ENCODE measurements at places on chromosomes 3 and 15. TPM values are rescaled to one million over a fixed set of nuclear protein-coding genes. Genes with fewer than 3 reads are reported as not detected.

DNA sequence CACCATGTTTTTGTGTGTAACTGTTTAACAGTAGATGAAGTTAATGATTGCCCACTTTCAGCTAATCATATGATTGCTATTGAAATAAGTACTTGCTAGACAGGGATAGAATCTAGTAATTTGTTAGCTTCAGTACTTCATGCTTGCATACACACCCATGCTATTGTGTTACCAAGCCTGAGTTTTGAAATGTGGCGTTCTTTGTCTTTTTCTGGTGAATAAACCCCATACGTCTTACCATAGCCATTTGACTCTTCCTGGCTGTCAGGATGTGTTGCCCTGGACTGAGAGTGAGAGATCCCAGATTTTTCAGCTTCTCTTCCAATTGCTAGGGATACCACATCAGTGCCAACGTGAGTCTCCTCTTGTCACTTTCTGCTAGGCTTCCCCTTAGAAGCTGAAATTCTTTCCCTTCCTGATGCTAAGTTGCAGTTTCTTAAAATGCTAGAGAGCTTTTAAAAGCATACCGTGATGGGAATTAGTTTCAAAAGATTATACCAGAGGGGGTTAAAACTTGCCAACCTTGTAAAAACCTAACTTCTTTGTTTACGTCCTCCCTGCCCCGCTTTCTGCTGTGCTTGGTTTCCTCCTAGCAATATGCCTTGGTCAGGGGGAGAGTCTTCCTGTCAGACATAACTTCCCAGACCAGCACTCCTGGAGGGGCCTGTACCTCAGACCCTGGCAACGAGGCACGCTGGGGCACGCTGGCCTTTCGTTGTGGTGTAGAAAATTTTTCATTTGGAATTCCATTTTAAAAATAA, 62.9 kb upstream of the ULK4 start:
- H3K4me1 ChIP-seq = peaks cover 27% of the 10 kb centered on the region
- H3K27ac ChIP-seq = peak overlapping the region; percentile 80
- no peak overlapping the region for H3K4me3 ChIP-seq
- H3K36me3 ChIP-seq = no peaks in the 10 kb centered on the region
- no peak for DNase-seq

- H3K27me3 ChIP-seq = no peaks in the 10 kb centered on the region
- no peak overlapping the region for H3K27ac ChIP-seq
- H3K36me3 ChIP-seq = no peaks in the 10 kb centered on the region
- peaks cover 43% of the 10 kb centered on the region for H3K4me1 ChIP-seq
- no peak for DNase-seq
Measured at GRCh38 chr3:32321095-32321790, 70.4 kb upstream of the CMTM7 start.

- DNase-seq = no peak
- no peaks in the 10 kb centered on the region for H3K27me3 ChIP-seq
- no peaks in the 10 kb centered on the region for H3K4me1 ChIP-seq
- H3K27ac ChIP-seq = no peak overlapping the region
Measured at GRCh38 chr3:10281951-10282350, 10.8 kb downstream of the GHRL start.

- no peaks in the 10 kb centered on the region for H3K27me3 ChIP-seq
- H3K36me3 ChIP-seq = no peaks in the 10 kb centered on the region
- no peaks in the 10 kb centered on the region for H3K4me1 ChIP-seq
- no peak overlapping the region for H3K4me3 ChIP-seq
- no peak overlapping the region for H3K27ac ChIP-seq
Measured at GRCh38 chr3:131427226-131427625, 45.7 kb downstream of the NUDT16 start.

DNA sequence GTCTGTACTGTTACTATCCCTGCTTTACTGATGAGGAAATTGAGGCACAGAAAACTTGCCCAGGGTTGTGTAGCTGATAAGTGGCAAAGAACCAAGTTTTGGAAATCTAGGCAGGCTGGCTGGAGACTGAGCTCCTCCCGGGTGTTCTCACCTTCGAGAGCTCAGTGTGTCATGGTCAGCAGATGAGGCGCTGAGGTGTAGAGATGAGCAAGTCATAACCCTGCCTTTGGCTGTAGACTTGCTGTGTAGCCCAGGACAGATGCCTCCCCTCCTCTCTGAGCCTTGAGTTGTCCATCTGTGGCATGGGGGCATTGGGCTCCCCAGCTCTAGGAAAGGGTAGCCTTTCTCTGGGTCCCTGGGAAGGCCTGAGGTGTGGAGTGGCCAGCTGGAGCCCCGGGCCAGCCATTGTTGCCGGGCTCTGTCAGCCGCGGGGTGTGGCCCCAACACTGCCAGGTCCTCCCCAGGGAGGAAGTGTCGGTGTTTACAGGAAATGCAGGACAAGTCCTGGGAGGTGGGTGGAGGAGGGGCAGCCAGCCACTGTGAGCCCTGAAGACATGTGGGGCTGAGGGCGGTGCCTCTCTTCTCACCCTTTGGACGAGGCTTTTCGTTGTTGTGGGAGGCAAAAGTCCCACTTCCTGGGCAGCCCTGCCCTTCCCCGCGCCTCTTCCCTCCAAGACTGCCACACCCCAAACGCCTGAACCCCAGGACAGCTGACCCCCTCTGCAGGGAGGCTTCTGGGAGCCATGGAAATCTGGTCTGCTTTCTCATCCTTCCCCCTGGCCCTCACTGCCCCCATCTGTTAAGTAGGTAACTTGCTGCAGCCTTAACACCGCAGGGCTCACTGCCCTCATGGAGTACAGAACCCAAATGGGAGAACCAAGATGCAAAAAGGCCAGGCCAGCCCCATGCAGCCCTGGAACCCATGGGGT, 29.1 kb downstream of the FGD5 start:
- no peaks in the 10 kb centered on the region for H3K36me3 ChIP-seq
- H3K4me3 ChIP-seq = no peak overlapping the region
- H3K4me1 ChIP-seq = peaks cover 18% of the 10 kb centered on the region

The TMC3 gene
- total RNA-seq = under 0.01 TPM

DNA sequence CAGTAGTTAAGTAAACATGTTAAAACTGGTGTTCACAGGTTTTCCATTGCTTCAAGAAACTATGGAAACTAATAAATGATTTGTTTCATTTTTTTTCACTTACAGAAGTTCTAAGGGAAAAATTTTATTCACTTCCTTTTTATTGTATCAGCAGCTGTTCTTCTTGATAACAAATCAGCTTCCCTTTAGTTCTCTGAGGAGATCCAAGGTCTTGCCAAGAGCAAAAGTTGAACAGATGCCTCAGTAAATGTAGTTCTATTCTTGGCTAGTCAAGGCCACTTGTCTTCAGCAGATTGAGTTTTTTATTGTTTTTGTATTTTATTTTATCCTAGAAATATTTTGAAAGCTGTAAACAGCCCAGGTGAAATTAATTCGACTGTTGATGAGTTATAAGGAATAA, 41.8 kb downstream of the KCNH8 start:
- no peaks in the 10 kb centered on the region for H3K27me3 ChIP-seq
- H3K4me3 ChIP-seq = no peak overlapping the region
- no peak overlapping the region for H3K27ac ChIP-seq
- no peaks in the 10 kb centered on the region for H3K36me3 ChIP-seq
- H3K4me1 ChIP-seq = no peaks in the 10 kb centered on the region

DNA sequence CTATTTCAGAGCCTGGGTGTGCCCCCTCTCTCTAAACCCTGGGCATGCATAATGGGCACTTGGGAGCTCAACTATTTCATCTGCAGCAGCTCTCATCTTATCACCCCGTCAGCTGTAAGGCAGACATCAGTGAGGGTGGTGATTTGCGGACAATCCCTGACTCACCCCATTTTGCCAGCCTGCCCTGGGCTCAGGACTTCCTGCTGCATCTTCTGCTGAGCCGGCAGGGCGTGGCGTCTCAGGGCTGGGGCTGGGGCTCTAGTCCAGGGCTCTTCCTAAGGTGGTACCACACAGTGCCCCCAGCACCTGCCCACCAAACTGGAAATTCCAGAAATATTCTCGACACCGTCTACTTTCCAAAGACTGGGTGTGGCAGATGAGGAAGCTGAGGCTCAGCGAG, 925 bp upstream of the PSTPIP1 start:
- no peaks in the 10 kb centered on the region for H3K27me3 ChIP-seq
- H3K4me1 ChIP-seq = peaks cover 18% of the 10 kb centered on the region
- no peak overlapping the region for H3K4me3 ChIP-seq
- H3K27ac ChIP-seq = no peak overlapping the region

DNA sequence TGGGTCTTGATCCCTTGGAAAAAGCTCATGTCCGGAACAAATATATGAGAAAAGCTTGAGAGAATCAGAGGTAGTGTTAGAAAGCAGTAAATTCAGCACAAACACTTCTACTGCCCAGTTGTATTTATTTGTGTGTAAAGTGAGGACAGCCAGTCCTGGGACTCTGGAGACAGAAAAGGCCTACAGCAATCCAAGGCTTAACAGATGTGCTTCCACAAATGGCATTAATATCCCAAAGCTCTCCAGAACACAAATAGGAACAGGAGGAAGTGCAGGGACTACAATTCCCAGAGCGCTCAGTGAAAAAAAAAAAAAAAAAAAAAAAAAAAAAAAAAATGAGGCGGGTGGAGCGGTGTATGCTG, 390 bp upstream of the AP2M1 start:
- peaks cover 16% of the 10 kb centered on the region for H3K4me1 ChIP-seq
- H3K36me3 ChIP-seq = peaks cover 46% of the 10 kb centered on the region
- peak; percentile 61 for DNase-seq
- no peak overlapping the region for H3K4me3 ChIP-seq

- no peaks in the 10 kb centered on the region for H3K36me3 ChIP-seq
- DNase-seq = no peak
- H3K4me3 ChIP-seq = no peak overlapping the region
- H3K4me1 ChIP-seq = no peaks in the 10 kb centered on the region
Measured at GRCh38 chr3:2770451-2770850, 339.7 kb downstream of the IL5RA start.

The RTP3 gene
- total RNA-seq = not detected

The RLBP1 gene
- total RNA-seq = 0.14 TPM

DNA sequence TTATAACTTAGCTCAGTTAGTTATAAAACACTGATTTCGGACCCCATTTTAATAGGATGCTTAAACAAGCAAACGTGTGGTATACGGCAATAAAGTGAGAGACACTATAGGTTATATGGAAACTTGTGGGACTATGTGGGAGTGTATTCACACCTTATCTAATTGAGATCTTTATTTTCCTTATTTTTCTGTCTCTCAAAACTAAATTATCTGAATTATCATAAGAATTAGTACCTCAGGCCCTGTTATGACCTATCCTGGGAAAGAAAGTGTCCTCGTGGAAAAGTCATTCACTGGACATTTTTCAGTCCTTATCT, 14.4 kb downstream of the WWTR1 start:
- no peaks in the 10 kb centered on the region for H3K27me3 ChIP-seq
- no peak overlapping the region for H3K27ac ChIP-seq
- DNase-seq = no peak
- no peaks in the 10 kb centered on the region for H3K4me1 ChIP-seq
- no peaks in the 10 kb centered on the region for H3K36me3 ChIP-seq
- no peak overlapping the region for H3K4me3 ChIP-seq

All from thymus (tissue), 14 donors.